ENCODE measurements at places on chromosomes 7 and 10.
A peak's percentile ranks its signal among the peaks of the same experiment; 100 is the strongest.

- DNase-seq: no peak
These were observed 319.0 kb downstream of the HPSE2 start for GRCh38 chr10:98916526-98917125.

DNA sequence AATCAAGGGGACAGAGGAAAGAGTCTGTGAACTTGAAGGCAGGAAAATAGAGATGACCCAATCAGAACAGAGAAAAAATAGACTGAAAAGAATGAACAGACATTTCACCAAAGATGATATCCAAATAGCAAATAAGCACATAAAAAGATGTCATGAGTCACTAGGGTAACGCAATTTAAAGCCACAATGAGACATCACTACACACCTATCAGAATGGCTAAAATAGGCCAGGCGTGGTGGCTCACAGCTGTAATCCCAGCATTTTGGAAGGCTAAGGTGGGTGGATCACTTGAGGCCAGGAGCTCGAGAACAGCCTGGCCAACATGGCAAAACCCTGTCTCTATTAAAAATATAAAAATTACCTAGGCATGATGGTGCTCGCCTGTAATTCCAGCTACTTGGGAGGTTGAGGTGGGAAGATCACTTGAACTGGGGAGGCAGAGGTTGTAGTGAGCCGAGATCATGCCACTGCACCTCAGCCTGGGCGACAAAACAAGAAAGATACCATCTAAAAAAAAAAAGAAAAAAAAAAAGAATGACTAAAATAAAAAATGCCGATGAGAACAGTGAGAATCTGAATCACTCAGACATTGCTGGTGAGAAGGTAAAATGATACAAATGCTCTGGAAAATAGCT, 100.9 kb downstream of the LHPP start:
- DNase-seq: no peak

- DNase-seq: no peak
These were observed 519.6 kb downstream of the PTPRN2 start for GRCh38 chr7:158067931-158068482.

DNA sequence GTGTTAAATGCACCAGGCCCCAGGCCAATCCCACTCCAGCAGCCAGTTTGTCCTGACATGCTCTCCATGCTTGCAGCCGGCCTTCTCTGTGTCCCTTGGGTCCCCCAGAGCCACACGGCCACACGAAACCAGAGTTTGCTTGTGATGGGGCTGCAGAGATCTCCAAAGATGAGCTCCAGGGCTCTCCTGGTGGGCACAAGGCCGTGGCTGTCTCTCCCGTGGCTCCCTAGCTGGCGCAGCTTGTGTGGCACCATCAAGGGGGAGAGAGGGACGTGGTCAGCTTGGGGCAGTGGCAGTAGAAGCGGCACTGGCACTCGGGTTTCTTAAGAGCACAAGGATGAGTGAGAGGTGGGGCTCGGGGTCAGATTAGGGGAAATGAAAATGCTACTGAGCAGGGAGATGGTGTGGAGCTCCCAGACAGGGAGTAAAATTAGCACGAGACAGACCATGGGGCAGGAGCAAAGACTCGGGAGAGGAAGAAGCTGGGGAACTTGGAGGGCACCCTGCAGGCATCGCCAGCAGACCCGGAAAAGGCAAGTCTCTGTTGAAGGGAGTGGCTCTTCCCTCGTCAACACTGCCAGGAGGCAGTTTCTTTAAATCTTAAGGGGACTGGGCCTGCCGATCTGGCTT, 572.5 kb upstream of the FOXK1 start:
- DNase-seq: no peak

- DNase-seq: no peak
These were observed 52.1 kb downstream of the CAMK1D start for GRCh38 chr10:12401466-12401865.

- DNase-seq: no peak
These were observed 1.8 kb upstream of the GLI3 start for GRCh38 chr7:42238709-42239366.

- DNase-seq: no peak
These were observed 21.8 kb downstream of the TBXAS1 start for GRCh38 chr7:139850906-139851305.

- no peak for DNase-seq
These were observed 57.3 kb downstream of the HELLS start for GRCh38 chr10:94602729-94603515.

DNA sequence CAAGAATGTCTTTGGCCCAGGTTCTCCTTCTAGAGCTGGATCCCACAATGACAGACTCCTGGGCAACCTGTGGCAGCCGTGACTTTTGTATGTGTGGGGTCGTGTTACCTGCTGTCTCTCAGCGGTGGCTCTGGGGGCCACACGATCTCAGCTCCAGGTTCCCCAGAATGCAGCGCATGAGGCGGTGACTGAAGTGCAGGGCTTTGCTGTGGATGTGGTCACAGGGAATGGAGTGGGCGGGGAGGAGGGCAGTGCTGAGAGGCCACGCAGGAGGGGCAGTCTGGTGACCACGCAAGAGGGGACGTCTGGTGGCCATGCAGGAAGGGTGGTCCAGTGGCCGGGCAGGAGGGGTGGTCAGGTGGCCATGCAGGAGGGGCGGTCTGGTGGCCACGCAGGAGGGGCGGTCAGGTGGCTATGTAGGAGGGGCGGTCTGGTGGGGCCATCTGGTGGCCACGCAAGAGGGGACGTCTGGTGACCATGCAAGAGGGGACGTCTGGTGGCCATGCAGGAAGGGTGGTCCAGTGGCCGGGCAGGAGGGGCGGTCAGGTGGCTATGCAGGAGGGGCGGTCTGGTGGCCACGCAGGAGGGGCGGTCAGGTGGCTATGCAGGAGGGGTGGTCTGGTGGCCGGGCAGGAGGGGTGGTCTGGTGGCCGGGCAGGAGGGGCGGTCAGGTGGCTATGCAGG, 112.7 kb downstream of the ACTR3B start:
- DNase-seq: no peak

DNA sequence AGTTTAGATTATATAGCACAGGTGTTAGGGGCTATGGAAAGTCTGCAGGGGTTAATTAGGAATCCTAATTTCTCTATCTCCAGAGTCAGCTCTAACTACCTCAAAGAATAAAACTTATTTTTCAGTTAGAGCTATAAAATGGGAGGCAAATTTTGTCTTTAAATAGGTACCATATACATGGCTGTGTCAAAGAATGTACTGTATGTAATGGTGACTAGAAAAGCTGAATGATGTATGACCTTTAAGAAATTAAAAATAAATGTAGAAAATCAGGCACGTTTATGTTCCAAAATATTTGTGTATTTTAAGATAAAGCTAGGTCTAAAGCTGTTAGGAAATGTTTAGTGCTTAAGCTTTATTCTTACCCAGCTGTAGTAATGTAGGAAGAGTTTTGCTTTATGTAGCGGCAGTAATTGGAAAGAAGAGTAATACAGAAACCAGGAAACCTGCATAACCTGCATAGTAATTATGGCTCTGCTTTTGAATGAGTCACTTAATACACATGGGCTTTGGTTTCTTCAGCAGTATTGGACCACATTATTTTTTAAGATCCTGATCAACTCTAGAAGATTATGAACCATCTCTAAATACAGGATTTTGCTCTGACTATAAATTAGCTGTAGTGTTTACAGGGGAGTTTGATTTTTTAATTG, 85.0 kb downstream of the KMT2E start:
- no peak for DNase-seq

GRCh38 chr7:123355576-123356190, 155.9 kb upstream of the SLC13A1 start:
- no peak for DNase-seq

DNA sequence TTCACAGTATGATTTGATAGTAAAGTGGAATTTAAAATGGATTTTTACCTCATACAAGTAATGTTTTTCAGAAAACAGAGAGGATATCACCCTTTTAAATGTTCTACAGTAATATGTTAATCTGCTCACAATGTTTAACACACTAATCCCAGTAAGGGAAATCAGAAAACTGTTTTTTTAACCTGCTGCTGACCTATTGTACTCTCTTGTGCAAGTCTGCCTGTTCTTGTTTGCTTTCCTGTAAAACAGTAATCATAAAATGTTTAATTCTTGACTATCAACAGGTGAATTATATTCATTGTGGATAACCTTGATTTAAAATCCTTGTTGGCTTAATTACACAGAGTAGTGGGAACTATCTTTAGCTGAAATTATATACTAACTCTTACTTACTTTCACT, 126.4 kb downstream of the GNAT3 start:
- no peak for DNase-seq

GRCh38 chr7:12402365-12402725, 1.3 kb downstream of the VWDE start:
- no peak for DNase-seq

GRCh38 chr7:1753564-1753867, 83.4 kb downstream of the ELFN1 start:
- DNase-seq: no peak

- DNase-seq: no peak
These were observed 104.1 kb upstream of the SLC25A13 start for GRCh38 chr7:96426027-96426426.

GRCh38 chr7:95139922-95140321, 184.4 kb downstream of the PON1 start:
- no peak for DNase-seq

GRCh38 chr7:1668396-1669063, 1.5 kb upstream of the ELFN1 start:
- DNase-seq: no peak

GRCh38 chr7:74092964-74093471, 9.4 kb downstream of the LIMK1 start:
- no peak for DNase-seq

GRCh38 chr10:16119445-16119844, 259.1 kb upstream of the MINDY3 start:
- DNase-seq: no peak

DNA sequence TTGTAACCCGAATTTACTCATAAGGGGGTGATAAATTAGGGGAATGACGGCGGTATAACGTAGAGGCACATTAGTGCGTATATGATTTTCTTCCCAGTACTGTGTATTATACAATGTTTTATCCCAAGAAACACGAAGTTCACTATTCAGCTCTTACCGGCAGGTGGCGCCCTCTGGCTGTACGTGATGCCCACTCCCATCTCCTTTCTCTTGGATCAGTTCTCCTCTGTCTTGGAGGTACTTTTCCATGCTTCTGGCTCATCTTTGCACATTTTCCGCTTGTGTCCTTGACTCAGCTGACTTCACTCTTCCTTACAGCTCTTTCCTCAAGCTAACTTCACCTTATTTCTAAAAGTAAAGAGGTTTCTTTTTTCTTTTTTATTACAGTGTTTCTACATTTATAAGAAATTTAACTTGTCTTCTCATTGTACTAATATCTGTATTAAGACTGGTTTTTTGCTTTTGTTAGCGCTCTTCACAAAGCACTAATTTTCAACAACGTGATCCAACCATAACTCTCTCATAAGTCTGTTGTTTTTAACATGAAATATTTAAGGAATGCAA, 21.3 kb downstream of the TMEM176B start:
- DNase-seq: peak; percentile 57

DNA sequence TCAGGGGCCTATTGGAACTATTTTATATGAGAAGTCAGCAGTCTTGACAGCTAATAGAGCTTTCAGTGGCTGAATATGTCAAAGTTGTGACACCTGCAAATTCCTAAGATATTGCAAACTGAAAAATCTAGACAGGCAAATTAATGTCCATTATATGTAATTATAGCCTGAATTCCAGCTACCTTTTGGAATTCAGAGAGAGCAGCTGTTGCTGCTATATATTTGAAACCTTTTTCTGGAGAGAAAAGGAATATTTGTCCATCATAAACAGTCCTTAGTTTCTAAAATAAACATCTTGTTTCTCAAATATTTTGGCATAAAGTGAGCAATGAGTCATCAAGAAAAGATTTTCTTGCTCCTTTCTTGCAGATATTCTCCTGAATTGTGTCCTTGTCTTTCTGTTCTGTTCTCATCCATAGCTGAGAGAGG, 408.9 kb upstream of the SEMA3D start:
- DNase-seq: no peak

- no peak for DNase-seq
These were observed 113.5 kb downstream of the HTR5A start for GRCh38 chr7:155183655-155184054.

DNA sequence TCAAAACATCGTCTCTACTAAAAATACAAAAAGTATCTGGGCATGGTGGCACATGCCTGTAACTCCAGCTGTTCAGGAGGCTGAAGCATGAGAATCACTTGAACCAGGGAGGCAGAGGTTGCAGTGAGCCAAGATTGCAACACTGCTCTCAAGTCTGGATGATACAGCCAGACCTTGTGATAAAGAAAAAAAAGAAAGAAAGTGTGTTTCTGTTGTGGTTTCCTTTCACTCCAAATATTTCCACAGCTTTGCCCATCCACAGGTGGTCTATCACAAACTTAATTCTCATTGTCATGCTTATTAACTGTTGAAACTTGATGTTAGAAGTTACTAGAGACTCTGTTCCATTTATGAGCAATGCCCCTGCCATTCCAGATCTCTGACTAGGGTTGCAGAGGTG, 316.0 kb upstream of the SEMA3C start:
- DNase-seq: no peak

DNA sequence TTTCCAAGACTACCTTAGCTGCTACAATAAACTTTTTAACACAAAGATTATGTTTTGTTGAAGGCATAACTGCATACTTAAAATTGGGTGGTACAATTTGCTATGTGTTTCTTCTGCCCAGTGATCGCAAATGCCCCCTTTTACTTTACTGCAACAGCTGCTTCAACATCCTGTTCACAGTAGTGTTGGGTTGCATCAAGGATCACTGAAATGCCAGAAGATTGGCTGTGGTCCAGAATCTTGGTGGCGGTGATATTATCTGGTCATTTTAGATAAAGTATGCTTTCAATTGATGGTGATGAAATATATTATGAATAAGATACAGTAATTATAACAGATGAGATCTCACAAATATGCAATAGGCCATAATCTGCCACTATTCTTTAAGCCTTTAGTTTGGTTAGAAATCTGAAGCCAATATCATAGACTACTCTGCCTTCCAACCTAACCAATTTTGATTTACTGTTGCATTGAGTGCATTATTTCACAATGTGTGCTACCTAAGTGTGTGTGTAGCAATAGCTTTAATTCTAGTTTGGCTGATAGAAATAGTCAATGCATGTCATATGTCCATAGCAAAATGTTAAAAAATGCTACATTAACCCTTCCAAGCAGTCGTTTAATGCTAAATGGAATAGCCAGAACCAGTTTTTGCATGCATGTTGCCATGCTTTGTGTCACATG, 29.8 kb upstream of the ING3 start:
- DNase-seq: no peak

- no peak for DNase-seq
These were observed 30.3 kb downstream of the ZNF775 start for GRCh38 chr7:150409300-150410030.

DNA sequence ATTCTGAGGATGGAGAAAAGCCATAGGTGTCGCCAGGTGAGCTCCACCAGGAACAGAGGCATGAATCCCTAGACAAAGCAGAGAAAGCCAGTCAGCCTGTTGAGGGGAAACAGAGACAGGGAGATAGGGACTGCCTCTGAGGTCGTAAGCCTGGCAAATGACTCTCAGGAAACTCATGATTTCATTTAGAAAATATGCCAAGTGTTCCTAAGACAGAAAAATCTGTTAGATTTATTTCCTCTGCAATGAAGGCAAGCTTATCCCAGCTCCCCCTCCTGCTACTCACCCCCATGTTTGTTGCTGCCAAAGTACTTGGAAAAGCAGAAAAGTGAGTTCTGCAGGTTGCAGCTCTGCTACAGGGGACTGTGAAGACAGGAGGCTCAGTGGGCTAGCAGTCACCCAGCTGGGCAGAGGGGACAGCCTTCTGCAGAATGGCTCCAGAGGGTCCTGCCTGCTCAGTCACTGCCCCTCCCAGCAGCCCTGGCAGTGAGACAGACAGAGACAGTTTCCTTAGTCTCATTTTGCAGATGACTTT, 184.3 kb downstream of the ADRA2A start:
- DNase-seq: no peak
